ENCODE measurements at places on chromosomes 4 and X.

DNA sequence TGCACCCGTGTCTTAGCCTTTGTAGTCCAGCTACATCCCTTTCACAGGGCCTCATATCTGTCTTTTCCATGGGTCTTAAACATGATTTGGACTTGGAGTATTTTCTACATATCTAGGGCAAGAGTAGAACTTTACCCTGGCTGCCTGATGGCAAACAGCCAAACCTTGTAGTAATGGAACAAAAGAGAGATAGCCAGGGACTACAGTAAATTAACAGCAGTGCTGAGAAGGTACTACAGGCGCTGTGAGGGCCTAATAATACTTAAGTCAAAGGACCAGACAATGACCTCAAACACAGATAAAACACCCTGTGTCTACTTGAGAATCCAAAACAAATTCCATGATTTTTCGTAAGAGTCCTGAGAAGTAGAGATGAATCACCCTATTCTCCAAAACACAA lies 111.0 kb upstream of the WDR17 start:
- peak overlapping the region; percentile 14 for H3K27ac ChIP-seq
- H3K36me3 ChIP-seq: no peaks in the 10 kb centered on the region

GRCh38 chr4:184635381-184635780 lies 13.9 kb downstream of the CASP3 start:
- no peaks in the 10 kb centered on the region for H3K4me1 ChIP-seq
- no peak overlapping the region for H3K27ac ChIP-seq
- no peaks in the 10 kb centered on the region for H3K27me3 ChIP-seq
- peaks cover 54% of the 10 kb centered on the region for H3K36me3 ChIP-seq
- no peak overlapping the region for H3K4me3 ChIP-seq

- H3K27me3 ChIP-seq: no peaks in the 10 kb centered on the region
- H3K27ac ChIP-seq: peak within 1 kb of the TSS; percentile 1
- no peaks in the 10 kb centered on the region for H3K36me3 ChIP-seq
- H3K4me1 ChIP-seq: peaks cover 16% of the 10 kb centered on the region
Measured at GRCh38 chr4:165207431-165208220, at the start of gene KLHL2. KLHL2 (plus strand) TSS chr4:165207561; CDS start chr4:165207877, 316 bp downstream.

DNA sequence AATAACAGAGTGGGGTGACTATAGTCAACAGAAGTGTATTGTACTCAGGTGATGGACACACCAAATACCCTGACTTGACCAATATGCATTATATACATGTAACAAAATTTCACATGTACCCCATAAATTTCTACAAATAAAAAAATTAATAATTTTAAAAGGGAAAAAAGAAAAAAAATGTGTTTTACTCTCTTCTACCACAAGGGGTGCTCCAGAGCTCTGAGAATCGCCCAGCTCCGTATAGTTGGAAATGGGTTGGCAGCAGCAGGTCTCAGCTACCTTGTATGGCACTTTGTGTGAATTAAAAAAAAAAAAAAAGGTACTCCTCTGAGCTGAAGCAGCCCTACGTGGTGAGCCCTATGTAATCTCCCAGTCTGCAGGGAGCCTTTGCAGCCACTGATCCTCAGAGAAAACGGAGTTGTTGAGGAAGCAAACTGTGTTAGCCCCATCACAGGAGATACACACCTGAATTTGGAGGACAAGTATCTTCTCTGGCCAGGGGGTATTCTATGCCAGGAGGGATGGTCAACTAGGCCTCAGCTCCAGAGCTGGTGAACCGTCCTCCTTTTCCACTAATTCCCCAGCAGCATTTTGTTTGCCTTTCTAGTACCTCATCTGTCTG lies 17.2 kb upstream of the POLA1 start:
- no peak overlapping the region for H3K4me3 ChIP-seq
- DNase-seq: no peak
- no peak overlapping the region for H3K27ac ChIP-seq
- no peaks in the 10 kb centered on the region for H3K27me3 ChIP-seq

GRCh38 chrX:129654652-129655546 lies at the start of gene APLN:
APLN (minus strand) TSS chrX:129654956; CDS start chrX:129654630, 326 bp downstream.
- no peak within 1 kb of the TSS for H3K27ac ChIP-seq
- no peaks in the 10 kb centered on the region for H3K27me3 ChIP-seq
- no peaks in the 10 kb centered on the region for H3K36me3 ChIP-seq
- H3K4me1 ChIP-seq: no peaks in the 10 kb centered on the region
- H3K4me3 ChIP-seq: peak within 1 kb of the TSS; percentile 59

DNA sequence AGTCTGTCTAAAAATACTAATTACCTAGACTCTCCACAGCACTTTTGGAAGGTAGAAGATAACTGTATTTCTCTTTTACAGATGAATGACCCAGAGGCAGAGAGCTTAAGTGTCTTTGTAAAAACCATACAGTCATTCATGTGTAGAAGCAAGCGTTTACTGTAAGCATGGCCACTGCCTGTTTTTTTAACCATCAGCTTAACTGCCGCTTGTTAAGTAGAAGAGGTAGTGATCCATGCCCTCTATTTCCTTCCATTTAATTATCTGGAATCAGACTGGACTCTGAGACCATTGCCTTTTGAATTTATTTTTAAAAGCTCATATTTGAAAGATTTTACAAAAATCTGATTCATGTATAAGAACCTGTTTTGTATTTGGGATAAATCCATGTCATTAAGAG lies 111.2 kb upstream of the TECRL start:
- H3K4me3 ChIP-seq: no peak overlapping the region
- no peaks in the 10 kb centered on the region for H3K36me3 ChIP-seq
- no peaks in the 10 kb centered on the region for H3K27me3 ChIP-seq
- H3K4me1 ChIP-seq: 0 out of 2 replicates have a peak, but pooled peaks cover 6% of the 10 kb centered on the region
- no peak overlapping the region for H3K27ac ChIP-seq

DNA sequence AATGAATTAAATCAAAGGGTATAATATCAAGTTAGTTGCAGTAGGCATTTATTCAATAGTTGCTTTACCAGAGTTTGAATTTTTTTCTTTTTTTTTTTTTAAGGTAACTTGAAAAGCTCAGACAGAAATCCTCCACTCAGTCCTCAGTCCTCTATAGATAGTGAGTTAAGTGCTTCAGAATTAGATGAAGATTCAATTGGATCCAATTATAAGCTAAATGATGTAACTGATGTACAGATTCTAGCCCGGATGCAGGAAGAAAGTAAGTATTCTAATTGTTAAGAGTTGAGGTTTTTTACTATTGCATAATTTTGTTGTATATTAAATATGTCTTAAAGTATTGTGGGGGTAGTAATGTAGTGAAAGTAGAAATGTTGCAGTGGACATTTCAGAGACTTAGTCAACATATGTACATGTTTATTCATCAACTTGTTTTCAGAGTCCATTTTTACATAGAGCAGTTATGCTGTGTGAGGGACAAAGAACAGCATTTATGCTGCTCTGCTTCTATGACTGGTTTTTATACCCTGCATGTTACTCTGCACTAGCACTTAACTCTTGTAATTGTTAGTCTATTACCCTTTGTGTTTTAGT lies 38.4 kb downstream of the SLAIN2 start:
- no peak overlapping the region for H3K27ac ChIP-seq
- no peaks in the 10 kb centered on the region for H3K4me1 ChIP-seq
- H3K4me3 ChIP-seq: no peak overlapping the region
- DNase-seq: no peak

- H3K36me3 ChIP-seq: no peaks in the 10 kb centered on the region
- no peaks in the 10 kb centered on the region for H3K27me3 ChIP-seq
- H3K4me3 ChIP-seq: no peak overlapping the region
- H3K4me1 ChIP-seq: no peaks in the 10 kb centered on the region
- no peak for DNase-seq
Measured at GRCh38 chr4:38013461-38014366, 53.5 kb downstream of the PTTG2 start.

DNA sequence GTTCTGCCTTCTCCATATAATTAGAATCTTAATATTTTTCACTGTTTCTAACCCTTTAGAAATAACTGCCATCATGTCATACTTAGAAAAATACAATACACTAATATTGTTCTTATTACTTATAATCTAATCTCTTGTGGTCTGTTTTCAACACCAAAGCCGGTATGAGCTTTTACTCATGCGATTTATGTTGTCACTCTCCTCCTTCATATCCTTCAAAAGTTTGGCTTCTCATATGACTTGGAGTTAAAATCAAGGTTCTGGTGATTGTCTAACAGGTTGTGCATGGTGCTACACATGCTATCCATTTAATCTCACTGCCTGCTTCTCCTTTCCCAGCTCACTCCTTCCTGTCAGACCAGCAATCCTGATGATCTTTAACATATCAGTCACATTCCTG lies 1392.9 kb downstream of the ARAP2 start:
- H3K27me3 ChIP-seq: no peaks in the 10 kb centered on the region
- DNase-seq: no peak
- H3K4me3 ChIP-seq: no peak overlapping the region
- no peak overlapping the region for H3K27ac ChIP-seq

- DNase-seq: no peak
- no peaks in the 10 kb centered on the region for H3K36me3 ChIP-seq
- no peak overlapping the region for H3K4me3 ChIP-seq
- no peak overlapping the region for H3K27ac ChIP-seq
- no peaks in the 10 kb centered on the region for H3K4me1 ChIP-seq
- no peaks in the 10 kb centered on the region for H3K27me3 ChIP-seq
Measured at GRCh38 chrX:130887376-130887775, 15.6 kb downstream of the ENOX2 start.

GRCh38 chrX:39995457-39995856 lies 102.3 kb downstream of the BCOR start:
- DNase-seq: no peak
- H3K36me3 ChIP-seq: no peaks in the 10 kb centered on the region
- no peaks in the 10 kb centered on the region for H3K4me1 ChIP-seq
- H3K4me3 ChIP-seq: no peak overlapping the region
- no peaks in the 10 kb centered on the region for H3K27me3 ChIP-seq

DNA sequence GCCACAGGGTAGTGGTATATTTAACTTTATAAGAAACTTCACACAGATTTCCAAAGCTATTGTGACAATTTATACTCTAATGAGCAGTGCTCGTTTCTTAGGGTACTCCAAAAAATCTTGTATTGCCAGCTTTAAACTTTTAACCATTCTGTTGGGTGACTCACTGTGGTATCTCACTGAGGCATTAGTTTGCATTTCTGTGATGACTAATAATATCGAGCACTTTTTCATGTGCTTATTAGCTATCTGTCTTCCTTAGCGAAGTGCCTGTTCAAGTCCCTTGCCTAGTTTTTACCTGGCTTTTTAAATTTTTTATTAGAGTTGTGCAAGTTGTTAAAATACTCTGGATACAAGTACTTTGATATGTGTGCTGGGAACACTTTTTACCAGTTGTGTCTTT lies 5.5 kb downstream of the PNMA3 start:
- H3K36me3 ChIP-seq: no peaks in the 10 kb centered on the region
- H3K4me1 ChIP-seq: no peaks in the 10 kb centered on the region
- H3K4me3 ChIP-seq: no peak overlapping the region
- no peaks in the 10 kb centered on the region for H3K27me3 ChIP-seq
- no peak for DNase-seq

- no peaks in the 10 kb centered on the region for H3K4me1 ChIP-seq
- no peaks in the 10 kb centered on the region for H3K27me3 ChIP-seq
- no peaks in the 10 kb centered on the region for H3K36me3 ChIP-seq
- H3K4me3 ChIP-seq: no peak overlapping the region
- no peak for DNase-seq
- no peak overlapping the region for H3K27ac ChIP-seq
Measured at GRCh38 chr4:152062936-152063620, 302.3 kb upstream of the GATB start.

DNA sequence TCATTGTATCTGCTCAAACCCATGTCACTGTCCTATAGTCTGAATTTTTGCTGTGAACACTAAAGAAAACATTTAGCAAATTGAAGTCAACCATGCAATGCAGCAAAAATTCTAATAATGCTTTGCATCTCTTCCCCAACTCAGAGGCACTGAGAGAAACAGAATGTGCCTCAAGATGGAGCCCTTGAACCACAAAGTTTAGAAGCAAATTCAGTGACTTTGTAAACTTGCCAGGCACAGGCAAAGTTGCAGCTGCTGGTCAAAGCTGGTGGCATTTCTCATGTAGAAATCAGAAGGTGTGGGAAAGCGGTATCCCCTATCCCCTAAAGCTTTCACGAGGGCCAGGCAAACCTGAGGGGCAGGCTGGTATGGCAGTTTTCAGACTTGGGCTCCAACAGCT lies 121.7 kb upstream of the DIPK2B start:
- H3K27ac ChIP-seq: no peak overlapping the region
- H3K4me3 ChIP-seq: no peak overlapping the region
- no peaks in the 10 kb centered on the region for H3K36me3 ChIP-seq
- H3K27me3 ChIP-seq: no peaks in the 10 kb centered on the region

DNA sequence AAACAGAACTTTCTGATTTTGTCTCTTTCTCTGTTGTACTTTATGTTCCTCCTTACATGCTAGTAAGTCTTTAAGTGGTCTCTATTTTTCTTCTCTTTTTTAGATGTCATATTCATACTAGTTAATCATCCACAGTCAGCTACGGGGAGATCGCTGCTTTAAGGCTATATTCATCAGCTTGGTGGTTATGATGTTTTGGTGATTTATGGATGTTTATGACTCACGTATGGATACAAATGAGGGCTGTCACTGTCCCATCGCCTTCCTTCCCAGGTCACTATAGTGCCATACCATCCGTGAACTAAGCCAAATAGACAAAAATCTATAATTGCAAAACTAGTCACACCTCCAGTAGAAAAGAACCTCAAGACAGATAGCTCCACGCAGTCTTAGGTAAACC lies 296.8 kb upstream of the AADAT start:
- no peak for DNase-seq
- no peaks in the 10 kb centered on the region for H3K4me1 ChIP-seq
- no peak overlapping the region for H3K27ac ChIP-seq
- H3K27me3 ChIP-seq: no peaks in the 10 kb centered on the region
- no peak overlapping the region for H3K4me3 ChIP-seq

DNA sequence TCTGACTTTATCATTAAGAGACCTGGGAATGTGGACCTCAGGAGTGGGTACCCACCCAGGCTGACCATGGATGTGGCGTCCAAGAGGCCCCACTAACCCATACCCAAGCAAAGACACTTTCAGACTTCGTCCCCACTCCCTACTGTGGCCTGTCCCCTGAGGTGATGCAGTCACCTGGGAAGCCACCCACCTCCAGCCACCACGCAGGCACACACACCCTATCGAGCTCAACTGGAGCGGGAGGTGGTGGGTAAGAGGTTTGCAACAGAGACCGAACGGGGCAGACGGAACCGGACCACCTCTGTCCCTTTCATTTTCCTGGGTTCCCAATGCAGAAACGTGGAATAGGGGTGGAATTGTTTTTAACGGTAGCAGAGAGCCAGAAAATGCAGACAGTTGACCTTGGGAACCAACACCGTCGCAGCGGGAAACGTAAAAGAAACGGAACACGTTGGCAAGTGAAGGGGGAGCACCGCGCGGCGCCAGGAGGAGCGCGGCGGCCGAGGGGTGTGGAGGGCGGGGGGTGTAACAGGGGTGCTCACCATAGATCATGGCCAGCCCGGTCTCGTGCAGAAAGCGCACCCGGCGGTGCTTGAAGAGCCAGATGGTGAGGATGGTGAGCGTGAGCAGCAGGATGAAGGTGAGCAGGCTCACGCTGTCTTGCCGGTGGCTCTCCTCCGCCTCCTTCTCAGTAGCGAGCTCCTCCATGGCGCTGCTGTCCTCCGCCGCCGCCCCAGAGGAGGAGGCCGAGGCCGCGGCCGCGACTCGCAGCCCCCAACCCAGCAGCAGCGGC lies 559 bp downstream of the SLC9A7 start:
- H3K4me1 ChIP-seq: 0 out of 2 replicates have a peak, but pooled peaks cover 5% of the 10 kb centered on the region
- no peaks in the 10 kb centered on the region for H3K36me3 ChIP-seq
- peak overlapping the region; percentile 50 for H3K4me3 ChIP-seq
- H3K27me3 ChIP-seq: no peaks in the 10 kb centered on the region
- DNase-seq: no peak

GRCh38 chr4:152278505-152279233 lies 257.2 kb downstream of the FBXW7 start:
- H3K27me3 ChIP-seq: no peaks in the 10 kb centered on the region
- DNase-seq: no peak
- H3K36me3 ChIP-seq: no peaks in the 10 kb centered on the region
- no peak overlapping the region for H3K4me3 ChIP-seq
- no peak overlapping the region for H3K27ac ChIP-seq
- H3K4me1 ChIP-seq: no peaks in the 10 kb centered on the region
